Activated CD8-positive, alpha-beta memory T cell treated with anti-CD3 and anti-CD28 coated beads, Interleukin-2, amount 50 U/mL, for 48 hours (primary cell): ENCODE measurements at places on chromosomes 3 and 15.

DNA sequence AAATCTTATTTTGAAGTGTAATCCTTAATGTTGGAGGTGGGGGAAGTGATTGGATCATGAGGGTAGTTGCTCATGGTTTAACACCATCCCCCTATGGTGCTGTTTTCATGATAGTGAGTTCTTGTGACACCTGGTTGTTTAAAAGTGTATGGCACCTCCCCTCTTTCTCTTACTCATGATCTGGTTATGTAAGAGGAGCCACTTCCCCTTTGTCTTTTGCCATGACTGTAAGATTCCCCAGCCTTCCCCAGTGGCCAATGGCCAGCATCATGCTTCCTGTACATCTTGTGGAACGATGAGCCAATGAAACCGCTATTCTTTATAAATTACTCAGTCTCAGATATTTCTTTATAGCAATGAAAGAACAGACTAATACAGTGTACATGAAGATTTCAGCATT is 39.8 kb upstream of the GMNC start:
- no peak for DNase-seq

GRCh38 chr3:78792212-78792611 is 975.6 kb downstream of the ROBO1 start:
- DNase-seq = no peak

- no peak for DNase-seq
These were observed 59.0 kb downstream of the ARIH1 start for GRCh38 chr15:72532991-72533601.

- no peak for DNase-seq
These were observed 1.5 kb downstream of the ETFA start for GRCh38 chr15:76309601-76310330.

DNA sequence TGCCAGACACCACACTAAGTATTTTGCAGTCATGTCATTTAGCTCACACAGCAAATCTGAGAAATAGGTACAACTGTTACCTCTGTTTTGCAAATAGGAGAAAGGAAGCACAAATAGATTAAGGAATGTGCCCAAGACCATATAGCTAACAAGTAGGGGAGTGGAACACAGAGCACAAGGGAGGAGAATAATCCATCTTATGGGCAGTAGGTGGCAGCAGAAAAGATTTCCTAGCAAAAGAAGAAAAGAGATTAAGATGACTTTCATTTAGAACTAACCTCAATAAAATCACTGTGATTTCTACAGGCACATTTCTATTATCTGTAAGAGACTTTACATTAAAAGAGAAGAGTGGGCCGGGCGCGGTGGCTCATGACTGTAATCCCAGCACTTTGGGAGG is 49.1 kb downstream of the NR1I2 start:
- no peak for DNase-seq

DNA sequence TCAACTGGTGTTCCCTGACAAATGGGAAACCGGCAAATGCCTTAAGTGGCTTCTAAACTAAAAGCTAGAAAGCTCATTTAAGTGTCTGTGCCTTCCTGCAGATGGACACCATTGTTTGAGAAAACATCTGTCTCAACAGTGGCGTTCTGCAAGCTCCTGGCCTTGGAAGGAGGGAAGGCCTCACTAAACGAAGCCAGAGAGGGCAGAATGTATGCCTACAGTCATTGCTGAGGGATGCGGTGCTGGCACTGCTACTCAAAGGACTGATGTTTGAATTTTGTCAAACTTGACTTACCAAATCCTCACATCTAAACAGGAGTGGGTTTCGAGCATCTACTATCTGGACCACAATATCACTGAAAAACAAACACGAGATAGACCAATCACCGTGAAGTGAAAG is 12.2 kb downstream of the LSG1 start:
- DNase-seq = no peak

GRCh38 chr3:44093531-44093930 is 148.2 kb upstream of the TOPAZ1 start:
- DNase-seq = no peak

GRCh38 chr15:44584162-44584749 is 47.3 kb downstream of the EIF3J start:
- no peak for DNase-seq

GRCh38 chr3:177338697-177339219 is 141.5 kb upstream of the TBL1XR1 start:
- no peak for DNase-seq

DNA sequence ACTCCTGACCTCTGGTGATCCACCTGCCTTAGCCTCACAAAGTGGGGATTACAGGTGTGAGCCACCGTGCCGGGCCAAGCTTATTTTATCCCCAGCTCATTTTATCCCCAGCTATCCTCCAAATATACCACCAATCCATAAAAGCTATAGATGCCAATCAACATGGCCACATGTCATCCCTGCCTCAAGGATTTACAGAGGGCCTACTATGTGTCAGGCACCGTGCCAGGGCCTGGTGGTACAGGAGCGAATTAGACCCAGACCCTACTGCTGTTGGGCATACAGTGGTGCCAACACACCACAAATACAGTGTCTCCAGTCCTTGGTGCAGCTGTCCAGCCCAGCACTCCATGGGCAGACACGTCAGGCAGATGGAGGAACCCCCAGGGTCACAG is 73.4 kb downstream of the SCN5A start:
- DNase-seq = peak; percentile 23

- DNase-seq = no peak
These were observed 95.0 kb upstream of the ICE2 start for GRCh38 chr15:60573936-60574335.

GRCh38 chr3:126743350-126743749 is 39.3 kb downstream of the CHCHD6 start:
- no peak for DNase-seq

DNA sequence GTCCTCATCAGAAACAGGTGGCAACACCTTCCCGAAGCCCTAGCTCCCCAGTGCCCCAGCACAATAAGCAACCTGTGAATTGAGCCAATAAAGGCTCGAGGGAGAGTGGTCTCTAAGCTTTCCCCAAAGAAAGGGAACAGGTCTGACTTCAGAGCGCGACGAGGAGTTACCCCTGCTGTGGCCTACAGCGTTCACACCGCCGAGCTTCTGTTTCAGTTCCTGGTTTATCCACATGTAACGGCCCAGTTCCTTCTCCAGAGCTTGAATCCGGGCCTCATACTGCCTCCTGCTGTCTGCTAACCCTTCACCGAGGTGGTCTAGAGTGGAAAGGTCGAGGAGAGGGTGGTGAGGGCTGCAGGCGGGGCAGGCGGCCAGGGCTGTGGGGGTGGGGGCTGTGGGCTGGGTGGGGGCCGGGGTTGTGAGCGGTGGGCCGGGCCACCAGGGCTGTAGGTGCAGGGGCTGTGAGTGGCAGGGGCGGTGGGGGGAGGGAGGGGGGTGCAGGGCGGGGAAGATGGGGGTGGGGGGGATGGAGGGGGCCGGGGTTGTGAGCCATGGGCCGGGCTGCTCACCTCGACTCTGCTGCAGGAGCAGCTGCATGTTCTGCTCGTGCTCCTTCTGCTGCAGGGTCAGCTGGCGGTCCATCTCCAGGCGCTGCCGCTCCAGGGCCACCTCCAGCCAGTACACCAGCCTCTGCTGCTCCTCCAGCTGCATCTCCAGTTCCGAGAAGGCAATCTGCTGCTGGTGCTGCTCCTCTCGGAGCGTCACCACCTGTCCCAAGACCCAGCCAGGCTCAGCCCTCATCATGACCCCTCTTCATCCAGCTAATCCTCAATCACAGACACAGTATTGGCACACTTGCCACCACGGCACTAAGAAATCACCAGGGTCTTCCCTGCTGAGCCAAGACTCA is 26.2 kb downstream of the KIF7 start:
- DNase-seq = peak; percentile 38

GRCh38 chr3:72405943-72406566 is 442.2 kb downstream of the SHQ1 start:
- no peak for DNase-seq

GRCh38 chr3:14460342-14461005 is 58.1 kb downstream of the SLC6A6 start:
- no peak for DNase-seq
